Stimulated activated CD8-positive, alpha-beta memory T cell treated with anti-CD3 and anti-CD28 coated beads, Interleukin-4, amount 100 ng/mL, for 1 hour (primary cell): ENCODE measurements at places on chromosomes 1 and 21.

DNA sequence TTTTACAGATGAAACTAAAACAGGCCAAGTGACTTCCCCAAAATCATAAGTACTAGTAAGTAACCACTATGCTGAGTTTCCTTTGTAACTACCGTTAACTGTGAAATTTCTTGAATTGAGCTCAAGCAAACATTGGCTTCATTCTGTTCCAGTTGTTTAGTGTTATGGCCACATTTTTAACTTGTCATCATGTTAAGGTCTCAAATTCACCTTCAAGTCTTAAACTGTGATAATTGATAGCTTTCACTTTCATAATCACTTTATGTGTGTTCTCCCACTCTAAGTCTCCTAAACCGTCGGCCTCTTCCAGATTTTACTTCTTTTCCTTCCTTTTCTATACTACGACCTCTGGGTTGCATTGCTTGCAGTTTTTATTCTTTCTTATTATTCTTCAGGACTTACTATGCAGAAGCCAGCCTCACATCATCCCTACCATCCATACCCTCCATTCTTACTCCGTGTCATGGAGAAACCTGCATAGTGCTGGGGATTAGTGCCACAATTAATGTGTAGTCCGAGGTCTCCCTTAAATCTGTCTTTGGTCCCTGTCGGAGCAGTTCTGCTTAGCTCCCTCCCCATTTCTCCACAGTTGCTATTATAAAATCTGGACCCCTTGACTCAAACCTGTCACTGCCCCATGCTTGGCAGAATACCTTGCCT, 5.8 kb downstream of the KIF1B start:
- DNase-seq = no peak

- DNase-seq = no peak
Measured at GRCh38 chr1:23616292-23616824, 57.1 kb upstream of the ID3 start.

GRCh38 chr1:204198348-204199340, 2.4 kb upstream of the KISS1 start:
- DNase-seq = no peak

DNA sequence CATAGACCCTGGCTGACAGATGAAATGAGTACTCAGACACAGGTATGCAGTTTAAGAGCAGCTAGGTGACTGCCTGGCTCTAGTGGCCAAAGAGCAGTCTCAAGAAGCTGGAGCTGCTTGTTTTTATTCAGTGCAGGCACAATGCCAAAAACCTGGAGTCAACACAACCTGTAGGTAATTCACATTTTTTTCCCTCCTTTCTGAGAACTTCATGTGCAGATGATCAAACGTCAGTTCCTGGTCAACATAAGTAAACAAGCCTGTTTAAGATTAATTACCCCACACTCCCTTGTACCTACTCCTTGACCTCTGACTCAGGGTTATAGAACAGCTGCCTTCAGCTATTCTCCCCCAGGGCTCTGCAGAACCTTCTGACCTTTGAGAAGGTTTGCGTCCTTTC, 17.3 kb upstream of the ACADM start:
- no peak for DNase-seq

GRCh38 chr21:17911628-17912027, 92.5 kb upstream of the C21orf91 start:
- no peak for DNase-seq

GRCh38 chr1:21663248-21663950, 5.8 kb downstream of the RAP1GAP start:
- no peak for DNase-seq

- DNase-seq = no peak
Measured at GRCh38 chr1:147046189-147046862, 108.2 kb downstream of the NBPF12 start.

DNA sequence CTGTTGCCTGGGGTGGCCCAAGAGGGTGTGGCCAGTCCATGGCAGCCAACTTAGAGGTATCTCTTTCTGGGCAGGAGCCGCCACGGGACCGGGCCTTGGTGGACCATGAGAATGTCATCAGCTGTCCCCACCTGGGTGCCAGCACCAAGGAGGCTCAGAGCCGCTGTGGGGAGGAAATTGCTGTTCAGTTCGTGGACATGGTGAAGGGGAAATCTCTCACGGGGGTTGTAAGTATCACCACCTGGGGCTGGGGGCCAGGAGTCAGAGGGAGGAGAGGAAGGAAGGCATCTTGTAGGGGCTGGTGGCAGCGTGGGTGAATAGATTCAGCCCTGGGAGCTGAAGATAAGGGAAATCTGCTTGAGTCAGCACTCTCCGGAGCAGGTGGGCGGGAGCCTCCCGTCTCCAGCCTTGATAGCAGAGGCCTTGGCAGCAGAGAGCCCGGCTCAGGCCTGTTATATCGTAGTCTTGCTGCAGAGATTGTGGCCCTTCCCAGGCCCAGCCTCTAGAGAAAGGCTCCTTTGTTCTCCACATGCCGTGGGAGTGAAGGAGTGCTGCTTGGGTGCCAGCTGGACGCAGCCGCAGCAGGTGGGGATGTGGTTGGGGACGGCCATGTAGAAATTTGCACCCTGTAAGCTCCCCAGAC, 25.4 kb downstream of the PHGDH start:
- no peak for DNase-seq

DNA sequence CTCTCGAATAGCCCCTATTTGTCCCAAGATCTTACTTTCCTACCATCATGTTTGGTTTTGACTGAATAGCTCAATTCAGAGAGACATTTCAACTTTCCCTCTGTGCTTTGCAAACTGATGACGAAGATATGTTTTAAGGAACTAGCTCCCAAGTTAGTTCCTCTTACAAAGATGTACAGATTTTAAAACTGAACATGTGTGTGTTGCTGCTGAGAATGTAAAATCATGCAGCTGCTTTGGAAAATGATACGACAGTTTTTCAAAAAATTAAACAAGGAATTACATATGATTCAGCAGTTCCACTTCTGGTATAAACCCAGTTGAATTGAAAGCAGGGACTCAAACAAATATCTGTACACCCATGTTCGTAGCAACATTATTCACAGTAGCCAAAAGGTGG, 33.6 kb downstream of the KIF26B start:
- no peak for DNase-seq

DNA sequence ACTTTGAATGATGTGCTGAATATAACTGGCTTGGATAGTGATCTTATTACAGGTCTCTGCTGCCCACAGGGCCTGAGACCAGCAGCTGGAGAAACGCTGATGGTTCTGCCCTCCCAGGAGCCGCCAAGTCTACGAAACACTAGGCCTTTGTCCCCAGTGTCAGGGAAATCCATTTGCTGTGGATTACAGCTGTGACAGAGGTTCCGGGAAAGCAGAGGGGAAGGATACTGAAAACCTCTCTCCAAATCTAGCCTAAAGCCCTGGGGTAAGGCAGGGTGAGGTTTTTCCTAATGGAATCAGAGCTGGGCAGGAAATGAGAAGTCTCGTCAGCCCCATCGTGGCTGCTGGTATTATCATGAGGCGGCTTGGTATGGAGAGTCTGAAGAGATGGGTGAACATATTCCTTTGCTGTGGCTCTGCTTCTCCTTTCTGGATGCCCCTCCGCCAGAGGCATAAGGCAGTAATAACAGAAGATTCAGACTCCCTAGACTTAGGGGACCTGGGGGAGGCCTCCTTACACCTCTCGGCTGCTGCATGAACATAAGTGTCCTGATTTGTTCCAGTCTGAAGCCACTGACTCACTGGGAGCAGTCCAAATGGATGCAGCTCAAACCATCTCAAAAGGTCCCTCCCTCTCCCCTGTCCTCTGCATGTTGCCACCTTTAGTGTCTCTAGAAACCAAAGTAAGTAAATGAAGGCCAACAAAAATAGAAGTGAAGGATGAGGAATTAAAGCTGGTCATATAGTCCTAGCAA, 48.1 kb downstream of the PHC2 start:
- no peak for DNase-seq

DNA sequence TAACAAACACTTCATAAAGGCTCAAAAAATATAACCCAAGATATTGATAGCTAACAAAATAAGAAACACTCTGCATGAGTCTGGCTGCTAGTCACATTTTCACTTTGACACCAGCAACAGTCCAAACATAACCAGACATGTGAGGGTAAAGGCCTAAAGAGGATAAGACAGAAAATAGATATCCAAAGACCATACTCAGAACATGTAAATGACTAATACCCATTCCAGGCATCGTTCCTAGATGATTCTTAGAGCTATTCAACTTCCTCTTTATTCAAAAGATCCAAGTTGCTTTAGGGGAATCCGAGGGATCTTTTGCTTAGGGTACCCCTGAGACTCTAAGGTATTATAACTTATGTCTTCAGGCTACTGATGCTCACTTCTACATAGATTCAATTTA, 5.1 kb downstream of the COL24A1 start:
- no peak for DNase-seq

DNA sequence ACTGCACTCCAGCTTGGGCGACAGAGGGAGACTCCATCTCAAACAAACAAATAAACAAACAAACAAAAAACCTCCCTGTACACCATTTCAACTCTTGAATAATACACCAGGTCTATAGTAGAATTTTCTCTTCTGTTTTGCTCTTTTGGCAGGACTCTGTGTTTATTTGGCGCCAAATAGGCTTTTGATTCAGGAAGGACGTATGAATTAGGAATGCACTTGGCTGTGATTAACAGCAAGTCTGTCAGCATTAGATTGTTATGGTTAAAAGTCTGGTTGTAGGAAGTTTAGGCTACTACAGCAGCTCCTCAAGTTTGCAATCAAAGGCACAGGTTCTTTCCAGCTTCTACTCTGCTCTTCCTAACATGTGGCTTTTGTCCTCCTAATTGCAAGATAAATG, 113.8 kb upstream of the KCNK1 start:
- DNase-seq = no peak

GRCh38 chr21:14312871-14313270, 70.1 kb downstream of the HSPA13 start:
- no peak for DNase-seq

DNA sequence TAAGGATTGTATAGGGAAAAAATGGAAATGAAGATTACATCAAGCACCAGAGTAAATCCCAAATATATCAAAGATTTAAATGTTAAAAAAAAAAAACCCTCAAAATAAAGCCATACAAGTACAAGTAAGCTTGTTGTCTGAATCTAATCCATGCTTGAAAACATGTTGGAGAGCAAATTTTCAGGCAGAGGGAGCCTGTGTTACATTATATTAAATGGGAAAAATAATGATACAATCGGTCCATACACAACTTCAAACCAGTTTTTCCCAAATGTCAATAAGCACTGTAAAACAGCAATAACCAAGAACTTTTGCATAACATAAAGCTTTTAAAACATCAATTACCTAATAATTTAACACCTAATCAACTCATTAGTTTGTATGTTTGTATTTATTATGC, 949.4 kb upstream of the ADGRL4 start:
- DNase-seq = no peak

GRCh38 chr21:38013741-38014140, 97.5 kb upstream of the KCNJ6 start:
- no peak for DNase-seq

- no peak for DNase-seq
Measured at GRCh38 chr1:86477256-86477655, 8.5 kb downstream of the CLCA1 start.

DNA sequence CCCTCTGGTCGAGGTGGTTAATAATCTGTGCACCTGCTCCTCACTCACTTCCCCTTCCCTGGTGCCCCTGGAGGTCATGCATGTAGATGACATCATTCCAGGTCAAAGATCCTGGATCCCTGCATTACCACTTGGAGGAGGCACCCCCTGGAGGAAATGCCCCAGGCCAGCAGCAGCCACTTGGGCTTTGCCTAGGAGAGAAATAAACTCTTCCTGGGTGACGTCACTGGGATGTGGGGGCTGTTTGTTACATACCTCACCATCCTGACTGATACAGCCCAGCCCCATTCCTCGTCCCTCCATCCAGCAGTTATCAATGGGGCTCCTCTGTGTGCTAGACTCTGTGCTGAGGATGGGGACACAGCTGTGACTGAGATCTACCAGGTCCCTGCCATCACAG, 433.6 kb downstream of the PTPRU start:
- DNase-seq = no peak

GRCh38 chr1:160256396-160257046, 5.8 kb downstream of the DCAF8 start:
- no peak for DNase-seq

- DNase-seq = no peak
Measured at GRCh38 chr21:42513151-42513984, at the start of gene SLC37A1. TSS of gene SLC37A1 (plus strand) at chr21:42513852. CDS start at chr21:42518455, 4,603 bp downstream.

- DNase-seq = no peak
Measured at GRCh38 chr1:111821121-111821745, 65.5 kb downstream of the DDX20 start.

DNA sequence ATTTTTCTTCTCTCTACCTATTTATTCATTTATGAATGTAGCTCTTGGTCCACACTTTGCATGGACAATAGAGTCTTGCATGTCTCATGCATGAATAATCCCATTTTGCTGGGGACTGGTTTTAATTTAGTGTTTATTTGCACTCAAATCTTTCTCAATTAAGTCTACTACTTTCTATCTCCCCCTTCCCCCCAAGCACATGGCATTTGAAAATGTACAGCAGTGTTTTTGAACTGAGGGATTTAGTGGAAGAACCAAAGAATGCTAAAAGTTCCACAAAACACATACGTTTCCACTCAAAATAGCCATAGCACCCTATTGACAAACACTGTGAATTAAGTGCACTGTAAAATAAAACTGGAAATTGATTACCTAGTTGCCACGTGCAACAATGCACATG, 119.5 kb upstream of the USH2A start:
- no peak for DNase-seq

DNA sequence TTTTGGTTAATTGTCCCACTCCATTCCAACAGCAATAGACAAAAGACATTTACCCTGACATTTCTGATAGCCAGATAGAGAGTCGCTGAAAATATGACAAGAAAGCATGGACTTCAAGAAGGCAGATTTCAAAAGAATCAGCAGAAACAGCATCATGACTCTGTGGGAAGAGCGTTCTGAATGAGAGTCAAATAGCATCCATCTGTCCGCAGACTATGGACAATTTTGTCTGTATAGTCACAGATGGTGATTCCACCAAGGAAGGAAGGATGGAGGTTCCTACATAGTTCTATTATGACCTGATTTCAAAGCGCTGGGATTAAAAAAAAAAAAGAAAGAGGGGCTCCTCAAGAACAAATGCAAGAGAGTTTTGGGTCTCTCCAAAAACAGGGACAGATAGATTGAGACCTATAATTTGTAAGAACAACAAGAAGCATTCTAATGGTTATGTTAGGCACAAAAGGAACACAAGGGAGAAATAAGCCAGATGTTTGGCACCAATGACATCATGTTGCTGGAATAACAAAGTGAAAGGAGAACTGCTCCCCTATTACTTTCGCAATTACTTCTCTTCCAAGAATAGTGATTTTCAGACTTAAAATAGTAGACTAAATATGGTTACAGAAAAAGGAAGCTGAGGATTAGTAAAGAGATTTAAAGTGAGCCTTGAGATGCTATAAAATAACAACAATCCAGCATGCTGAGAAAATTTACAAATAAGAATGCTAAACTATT, 28.5 kb downstream of the NIBAN1 start:
- DNase-seq = no peak

DNA sequence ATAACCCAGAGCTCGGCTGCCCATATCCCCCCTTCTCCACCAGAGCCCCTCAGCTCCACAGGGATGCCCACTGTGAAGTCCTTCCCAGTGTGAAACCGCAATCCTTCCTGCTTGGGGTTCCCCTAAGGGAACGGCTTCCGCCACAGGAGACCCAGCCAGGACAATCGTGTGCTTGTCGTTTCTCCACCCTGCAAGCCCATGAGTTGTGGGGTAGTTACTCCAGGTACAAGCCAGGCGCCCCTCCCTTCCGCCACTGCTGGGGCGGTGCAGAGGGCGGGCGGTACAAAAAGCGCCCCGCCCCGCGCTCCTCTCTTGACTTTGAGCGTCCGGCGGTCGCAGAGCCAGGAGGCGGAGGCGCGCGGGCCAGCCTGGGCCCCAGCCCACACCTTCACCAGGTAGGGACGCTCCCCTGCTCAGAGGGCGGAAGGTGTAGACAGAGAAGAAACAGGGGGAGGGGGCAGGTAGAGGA, at the start of gene TINAGL1:
TINAGL1 (plus strand) TSS at position 315 of the 469 bp plus-strand sequence. CDS start 634 bp downstream, outside the sequence.
- DNase-seq = no peak
